ENCODE measurements at places on chromosomes 3 and 15. TPM values are rescaled to one million over a fixed set of nuclear protein-coding genes. Genes with fewer than 3 reads are reported as not detected.

The SEC22C gene
- total RNA-seq, result 50.0 TPM

The CSNK1G1 gene
- total RNA-seq, result 29.6 TPM

The ITPKA gene
- total RNA-seq, result 0.93 TPM

The MORF4L1 gene
- 269 TPM for total RNA-seq

The TM4SF1 gene
- not detected for total RNA-seq

The VEPH1 gene
- not detected for total RNA-seq

The BOC gene
- 0.05 TPM for total RNA-seq

The CNTN6 gene
- total RNA-seq, result not detected

The C3orf70 gene
- total RNA-seq, result 0.07 TPM
